ENCODE measurements at places on chromosomes 2 and 18.

- DNase-seq, result no peak
Measured at GRCh38 chr2:149468636-149469035, 118.9 kb downstream of the MMADHC start.

DNA sequence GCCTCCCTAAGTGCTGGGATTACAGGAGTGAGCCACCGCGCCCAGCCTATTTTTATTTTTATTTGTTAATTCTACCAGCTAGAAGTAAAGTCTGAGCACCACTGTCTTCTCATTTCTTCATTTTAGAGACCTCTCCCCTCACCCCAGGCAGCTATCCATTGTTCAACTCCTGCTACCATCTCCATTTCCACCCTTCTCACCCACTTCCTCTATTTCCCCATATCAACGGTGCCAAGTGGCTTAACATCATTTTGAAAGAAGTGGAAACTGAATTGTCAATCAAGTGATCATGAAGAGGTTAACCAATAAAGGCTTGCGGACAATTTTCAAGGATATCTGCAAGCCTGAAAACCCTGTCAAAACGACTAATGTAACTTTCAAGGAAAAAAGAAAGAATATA is 323.1 kb downstream of the NBAS start:
- no peak for DNase-seq

DNA sequence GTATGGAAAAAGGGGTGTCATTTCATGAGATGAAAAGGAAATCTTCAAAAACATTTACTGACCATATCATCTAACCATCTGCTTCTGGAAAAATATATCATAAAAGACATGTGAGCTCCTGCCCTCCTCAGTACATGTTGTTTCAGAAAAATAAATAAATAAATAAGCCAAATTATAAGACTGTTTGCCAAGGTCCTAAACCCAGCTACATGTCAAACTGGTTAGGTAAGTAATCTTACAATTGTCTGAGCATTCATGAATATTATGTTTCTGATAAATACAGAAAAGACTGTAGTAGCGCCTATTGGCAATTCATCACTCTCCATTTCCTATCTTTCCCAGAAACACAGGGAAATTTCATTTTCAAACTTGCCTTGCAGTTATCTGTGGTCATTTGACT is 138.9 kb upstream of the SETBP1 start:
- DNase-seq, result no peak

DNA sequence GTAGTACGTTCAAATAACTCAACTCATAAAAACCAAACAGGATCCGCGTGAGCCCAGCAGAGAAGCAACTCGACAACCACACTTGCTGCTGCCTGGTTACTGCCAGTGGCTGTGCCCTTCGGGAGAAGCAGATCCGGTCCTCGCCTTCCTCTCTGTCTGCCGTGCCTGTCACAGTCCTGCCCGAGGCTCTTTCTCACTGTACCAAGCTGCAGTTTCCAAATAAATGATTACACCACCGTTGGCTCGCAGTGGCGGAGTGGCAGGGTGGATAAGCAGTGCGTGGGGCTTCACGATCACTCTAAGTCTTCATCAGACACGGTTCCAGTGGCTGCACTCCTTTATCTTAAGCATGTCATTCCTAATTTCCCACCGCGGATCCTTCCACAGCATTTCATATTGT is 26.1 kb upstream of the SALL3 start:
- no peak for DNase-seq

DNA sequence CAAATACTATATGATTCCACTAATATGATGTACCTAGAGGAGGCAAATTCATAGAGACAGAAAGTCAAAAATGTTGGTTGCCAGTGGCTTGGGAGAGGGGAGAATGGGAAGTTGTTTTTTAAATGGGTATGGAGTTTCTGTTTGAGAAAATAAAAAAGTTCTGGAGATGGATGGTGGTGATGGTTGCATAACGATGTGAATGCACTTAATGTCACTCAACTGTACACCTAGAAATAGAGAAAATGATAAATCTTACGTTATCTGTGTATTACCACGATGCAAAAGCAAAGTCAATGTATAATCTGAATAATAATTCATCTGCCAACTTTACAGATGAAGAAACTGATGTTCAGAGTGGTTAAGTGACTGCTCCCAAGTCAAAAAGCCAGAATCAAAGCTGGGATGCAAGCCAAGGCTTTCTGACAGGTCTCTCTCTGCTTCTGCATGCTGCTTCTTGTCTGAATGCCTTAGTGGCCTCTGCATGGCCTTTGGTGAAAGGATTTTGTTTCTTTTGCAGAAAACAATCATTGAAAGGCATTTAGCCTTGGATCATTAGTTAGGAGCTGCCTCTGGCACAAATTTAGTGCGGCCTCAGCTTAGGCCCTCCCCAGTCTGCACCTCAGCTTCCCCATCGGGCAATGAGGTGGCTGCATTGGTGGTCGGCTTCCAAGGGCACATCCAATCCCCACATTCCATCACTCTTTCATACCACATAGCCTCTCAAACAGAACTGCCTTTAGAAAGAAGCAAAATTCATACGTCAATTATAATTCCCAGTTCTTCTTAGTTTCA is 46.5 kb upstream of the MYCN start:
- DNase-seq, result no peak

DNA sequence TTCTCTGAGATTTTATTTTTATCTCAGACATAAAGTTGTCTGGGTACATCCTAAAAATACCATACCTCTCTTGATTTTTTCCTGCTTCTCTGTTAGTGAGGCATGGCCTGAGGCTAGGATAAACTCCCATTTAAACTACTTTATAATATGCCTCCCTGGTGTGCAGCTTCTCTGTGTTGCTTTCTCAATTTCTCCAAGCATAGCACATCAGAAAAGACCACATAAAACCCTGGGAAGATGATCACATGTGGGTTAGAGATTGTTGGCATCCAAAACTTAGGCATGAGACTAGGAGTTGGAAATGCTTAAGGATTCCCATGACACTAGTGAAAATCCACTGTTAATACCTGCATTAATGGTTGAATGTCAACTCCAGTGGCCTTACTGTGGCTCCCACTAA is 254.6 kb downstream of the RND3 start:
- no peak for DNase-seq

GRCh38 chr2:16031848-16032159 is 91.5 kb downstream of the MYCN start:
- DNase-seq, result no peak

DNA sequence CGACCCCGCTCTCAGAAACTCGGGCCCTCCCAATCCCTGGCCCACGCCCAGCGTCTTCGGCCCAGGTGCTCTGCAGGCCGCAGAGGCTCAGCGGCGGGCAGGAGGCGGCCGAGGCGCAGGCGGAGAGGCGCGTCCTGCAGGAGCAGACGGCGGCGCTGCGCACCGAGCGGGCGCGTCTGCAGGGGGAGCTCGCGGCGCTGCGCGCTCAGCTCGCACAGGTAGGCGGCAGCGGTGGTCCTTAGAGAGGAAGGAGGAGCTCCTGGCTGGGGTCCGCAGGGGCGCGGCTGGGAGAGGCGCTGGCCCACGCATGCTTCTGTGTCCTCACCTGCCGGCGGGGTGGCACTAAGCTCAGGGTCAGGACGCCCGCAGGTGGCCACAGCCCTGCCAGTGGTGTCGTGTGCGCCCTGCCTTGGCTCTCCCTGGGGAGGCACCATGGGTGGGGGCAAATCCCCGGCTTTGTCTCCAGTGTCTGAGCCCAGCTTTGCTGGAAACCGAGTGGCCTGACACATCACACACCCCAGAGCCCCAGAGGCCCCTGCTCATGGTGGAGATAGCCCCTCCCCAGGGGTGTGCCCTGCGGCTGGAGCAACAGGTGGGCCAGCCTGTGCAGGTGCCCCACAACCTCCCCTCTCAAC is 14.9 kb upstream of the SNED1 start:
- DNase-seq, result no peak

DNA sequence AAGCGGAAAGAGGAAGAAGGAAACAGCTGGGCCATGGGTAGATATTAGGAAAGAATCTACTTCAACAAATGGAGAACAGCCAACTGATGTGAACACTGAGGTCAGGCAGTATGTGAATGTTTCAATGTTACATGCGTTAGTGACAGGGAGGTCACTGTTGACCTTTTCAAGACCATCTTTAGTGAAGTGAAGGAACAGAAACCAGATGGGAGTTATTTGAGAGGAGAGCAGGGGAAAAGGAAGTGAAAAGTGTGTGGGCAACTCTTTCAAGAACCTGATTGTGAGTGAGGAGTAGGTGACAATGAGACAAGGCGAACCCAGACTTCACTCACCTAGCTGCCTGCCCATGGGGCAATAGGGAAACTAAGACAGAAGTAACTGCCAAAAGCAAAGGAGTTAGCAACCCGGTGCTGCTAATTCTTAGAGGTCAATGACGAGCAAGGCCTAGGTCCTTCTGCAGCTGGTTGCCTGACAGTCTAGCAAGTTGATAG is 67.0 kb downstream of the SP3 start:
- no peak for DNase-seq

DNA sequence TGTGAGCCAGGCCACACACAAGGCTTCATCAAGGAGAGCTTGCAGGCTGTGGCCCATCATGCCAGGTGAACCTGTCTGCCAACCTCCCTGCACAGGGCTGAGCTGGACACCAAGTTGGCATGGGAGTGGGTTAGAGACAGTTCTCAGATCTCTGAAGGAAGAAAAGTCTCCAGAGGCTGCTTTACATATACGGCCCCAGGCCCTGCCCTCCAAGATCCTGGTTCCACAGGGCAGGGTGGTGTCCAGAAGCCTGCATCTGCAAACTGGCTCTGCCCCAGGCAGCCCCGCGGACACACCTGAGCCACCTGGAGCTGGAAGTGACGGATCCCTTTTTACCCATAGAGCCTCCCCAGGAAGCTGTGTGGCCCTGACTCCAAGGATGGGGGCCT is 24.2 kb upstream of the HES6 start:
- DNase-seq, result no peak

DNA sequence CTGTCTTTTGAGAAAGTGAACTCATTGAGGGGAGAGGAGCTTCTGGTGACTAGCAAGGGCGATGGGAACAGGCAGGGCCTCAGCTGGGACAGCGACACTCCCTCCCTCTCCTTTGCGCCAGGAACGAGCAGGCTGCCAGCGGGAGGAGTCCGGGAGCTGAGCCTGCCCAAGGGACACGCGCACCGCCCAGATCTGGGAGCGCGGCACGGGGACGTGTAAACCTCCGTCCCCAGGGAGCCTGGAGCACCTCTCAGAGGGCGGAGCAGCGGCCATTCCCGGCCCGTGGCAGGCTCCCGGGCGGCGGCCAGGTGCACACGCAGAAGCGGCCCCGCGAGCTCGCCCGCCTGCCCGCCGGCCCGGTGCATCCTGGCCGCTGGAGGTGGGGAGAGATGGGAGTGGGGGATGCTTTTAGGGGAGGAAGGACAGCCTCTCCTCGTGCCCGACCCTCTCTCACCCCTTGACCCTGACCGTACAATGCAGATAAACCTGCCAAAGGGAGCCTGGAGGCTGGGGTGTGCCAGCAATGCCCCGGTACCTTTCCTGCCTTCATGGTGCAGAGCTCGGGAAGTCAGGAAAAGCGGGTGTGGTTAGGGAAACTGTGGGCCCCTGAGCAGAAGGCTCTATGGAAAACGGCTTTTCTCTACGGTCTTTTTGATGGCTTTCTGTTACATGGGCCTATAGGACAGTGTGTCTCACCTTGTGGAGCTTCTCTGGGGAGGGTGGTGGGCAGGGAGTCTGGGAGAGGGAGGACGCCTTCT is 2.2 kb downstream of the AQP4 start:
- no peak for DNase-seq

GRCh38 chr2:199718074-199718473 is 132.9 kb downstream of the FTCDNL1 start:
- DNase-seq, result no peak

- no peak for DNase-seq
Measured at GRCh38 chr18:79682481-79682880, 2.9 kb downstream of the CTDP1 start.

GRCh38 chr2:118855451-118856279 is 8.2 kb upstream of the EN1 start:
- no peak for DNase-seq

GRCh38 chr2:170578606-170579005 is 136.5 kb upstream of the SP5 start:
- DNase-seq, result no peak

- no peak for DNase-seq
Measured at GRCh38 chr2:175017618-175018414, 12.6 kb upstream of the CHN1 start.

DNA sequence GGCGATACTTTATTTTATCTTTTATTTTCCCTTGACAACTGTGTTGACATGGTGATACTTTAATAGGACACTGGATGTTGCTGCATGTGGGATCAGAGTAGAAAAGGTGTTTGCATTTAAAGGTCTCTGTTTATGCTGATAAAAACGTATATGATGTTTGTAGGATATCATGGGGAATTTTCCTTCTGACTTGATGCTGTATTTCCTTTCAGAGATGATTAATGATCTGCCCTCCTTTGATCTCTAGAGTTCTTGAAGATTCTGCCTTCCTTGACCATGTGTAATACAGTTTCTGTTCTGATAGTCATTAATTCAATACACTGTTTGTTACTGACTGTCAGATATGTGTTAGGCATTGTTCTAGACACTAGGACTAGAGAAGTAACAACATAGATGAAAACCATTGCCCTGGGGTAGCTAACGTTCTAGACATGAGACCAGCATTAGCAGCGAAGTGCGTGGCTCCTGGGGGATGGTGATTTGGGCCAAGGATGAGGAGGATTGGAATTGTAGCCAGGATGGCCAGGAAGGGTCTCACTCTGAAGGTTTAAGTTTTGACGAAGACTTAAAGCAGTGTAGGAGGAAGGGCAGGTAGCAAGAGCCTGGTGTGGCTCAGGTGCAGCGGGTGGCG is 2.8 kb downstream of the ATG4B start:
- no peak for DNase-seq

- no peak for DNase-seq
Measured at GRCh38 chr2:7825591-7826312, 856.1 kb upstream of the ID2 start.

- no peak for DNase-seq
Measured at GRCh38 chr2:232549655-232550353, 553 bp downstream of the TIGD1 start.

GRCh38 chr18:58158459-58158858 is 114.4 kb downstream of the NEDD4L start:
- DNase-seq, result no peak

DNA sequence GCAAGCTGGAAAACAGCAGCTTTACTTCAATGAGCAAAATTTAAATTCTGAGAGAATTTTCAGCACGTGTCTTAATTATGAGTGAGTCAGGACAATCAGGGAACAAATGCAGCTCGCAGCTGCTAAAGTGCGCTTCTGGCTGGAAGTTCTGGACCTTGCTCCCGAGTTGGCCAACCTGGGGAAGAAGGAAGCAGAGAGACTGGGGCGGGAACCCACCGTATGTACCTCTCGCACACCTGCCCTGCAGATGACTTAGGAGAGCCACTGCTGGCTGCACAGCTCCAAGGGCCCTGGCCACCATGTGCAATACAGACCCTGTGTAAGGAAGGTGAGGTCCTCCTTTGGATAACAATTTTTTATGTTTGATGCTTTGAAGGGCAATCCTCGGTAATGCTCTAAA is 42.4 kb downstream of the REEP1 start:
- no peak for DNase-seq

- DNase-seq, result no peak
Measured at GRCh38 chr2:107810734-107811133, 16.0 kb upstream of the RGPD4 start.

GRCh38 chr18:32469691-32470459 is 807 bp downstream of the GAREM1 start:
- DNase-seq, result no peak

DNA sequence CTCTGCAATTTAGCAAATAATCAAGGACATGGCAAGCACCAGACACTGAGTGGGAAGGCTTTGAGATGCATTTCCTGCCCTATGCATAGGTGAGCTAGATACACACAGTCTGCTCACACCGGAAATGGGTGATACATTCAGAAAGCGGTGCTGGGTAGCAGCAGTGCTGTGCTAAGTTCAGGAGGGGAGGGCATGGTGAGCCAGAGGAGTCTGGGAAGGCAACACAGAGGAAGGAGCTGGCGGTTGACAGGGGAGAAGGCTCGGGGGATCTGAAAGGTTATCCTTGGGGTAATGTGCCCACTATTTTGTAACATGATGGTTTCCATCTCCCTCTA is 57.4 kb upstream of the EPAS1 start:
- DNase-seq, result no peak

Data from cortex of kidney (tissue), 1 donor.